Glutamatergic neuron (in vitro differentiated cells): ENCODE measurements at places on chromosomes 1 and 21. TPM values are rescaled to one million over a fixed set of nuclear protein-coding genes. Genes with fewer than 3 reads are reported as not detected.

SLC1A7 gene
- not detected for total RNA-seq

TNFRSF4 gene
- 0.29 TPM for total RNA-seq

CLDN19 gene
- total RNA-seq, result not detected

TSPAN2 gene
- total RNA-seq, result 11.2 TPM

IGSF21 gene
- total RNA-seq, result 1.3 TPM

CR2 gene
- total RNA-seq, result not detected

FCRL3 gene
- not detected for total RNA-seq

KLF18 gene
- 0.17 TPM for total RNA-seq

TMEM82 gene
- not detected for total RNA-seq

LCE2C gene
- total RNA-seq, result not detected

FCRL6 gene
- total RNA-seq, result not detected

AADACL3 gene
- total RNA-seq, result not detected

AGO4 gene
- 20.8 TPM for total RNA-seq

KRTAP19-1 gene
- not detected for total RNA-seq

RCAN1 gene
- total RNA-seq, result 17.7 TPM

RNASEL gene
- 1.3 TPM for total RNA-seq

FAM151A gene
- not detected for total RNA-seq

TTC24 gene
- total RNA-seq, result not detected

GBP6 gene
- total RNA-seq, result not detected

STUM gene
- total RNA-seq, result 11.0 TPM

MARK1 gene
- 105 TPM for total RNA-seq

TRIM63 gene
- total RNA-seq, result not detected

SPRR2B gene
- not detected for total RNA-seq

RSPH1 gene
- 0.42 TPM for total RNA-seq

OR11L1 gene
- not detected for total RNA-seq

ATP1A4 gene
- not detected for total RNA-seq

KCND3 gene
- total RNA-seq, result 3.7 TPM

KRTAP12-1 gene
- total RNA-seq, result not detected

LAMB3 gene
- 0.54 TPM for total RNA-seq

MCOLN3 gene
- not detected for total RNA-seq

IL19 gene
- total RNA-seq, result not detected

KCNT2 gene
- 126 TPM for total RNA-seq

VHLL gene
- not detected for total RNA-seq

CD55 gene
- 25.5 TPM for total RNA-seq

HES3 gene
- total RNA-seq, result 0.66 TPM

MT1HL1 gene
- not detected for total RNA-seq

COL6A1 gene
- total RNA-seq, result 407 TPM
